Foreskin keratinocyte (primary cell): ENCODE measurements at places on chromosomes 6 and 20. TPM values are rescaled to one million over a fixed set of nuclear protein-coding genes. Genes with fewer than 3 reads are reported as not detected.

Gene ADGRG6
- total RNA-seq = 45.7 TPM in 2 replicates

Gene KCNK16
- not detected in 2 replicates for total RNA-seq

Gene PTGIS
- not detected in 2 replicates for total RNA-seq

Gene C20orf173
- not detected in 2 replicates for total RNA-seq

Gene PRSS16
- 3.8 and 5.1 TPM in 2 replicates for total RNA-seq

Gene DSP
- 352 and 371 TPM in 2 replicates for total RNA-seq

Gene CST9
- total RNA-seq = not detected in 2 replicates

Gene OSER1
- 29.9 and 32.9 TPM in 2 replicates for total RNA-seq

Gene SPEF1
- 0.14 and 0.17 TPM in 2 replicates for total RNA-seq

Gene EYA2
- not detected in 2 replicates for total RNA-seq

Gene LHFPL5
- total RNA-seq = not detected in 2 replicates

Gene SNAI1
- 0.04 TPM in 1 of 2 replicates, not detected in the other for total RNA-seq

Gene SOX4
- total RNA-seq = 12.0 and 24.2 TPM in 2 replicates

Gene HSPA12B
- total RNA-seq = 0.04 and 0.10 TPM in 2 replicates

Gene GTSF1L
- not detected in 2 replicates for total RNA-seq

Gene BIRC7
- total RNA-seq = not detected in 2 replicates

Gene ALDH8A1
- 0.04 TPM in 1 of 2 replicates, not detected in the other for total RNA-seq
